T follicular helper cell (primary cell): ENCODE measurements at places on chromosomes 16 and 17.

- DNase-seq = no peak
Measured at GRCh38 chr17:44988044-44988942, 20.2 kb upstream of the C1QL1 start.

DNA sequence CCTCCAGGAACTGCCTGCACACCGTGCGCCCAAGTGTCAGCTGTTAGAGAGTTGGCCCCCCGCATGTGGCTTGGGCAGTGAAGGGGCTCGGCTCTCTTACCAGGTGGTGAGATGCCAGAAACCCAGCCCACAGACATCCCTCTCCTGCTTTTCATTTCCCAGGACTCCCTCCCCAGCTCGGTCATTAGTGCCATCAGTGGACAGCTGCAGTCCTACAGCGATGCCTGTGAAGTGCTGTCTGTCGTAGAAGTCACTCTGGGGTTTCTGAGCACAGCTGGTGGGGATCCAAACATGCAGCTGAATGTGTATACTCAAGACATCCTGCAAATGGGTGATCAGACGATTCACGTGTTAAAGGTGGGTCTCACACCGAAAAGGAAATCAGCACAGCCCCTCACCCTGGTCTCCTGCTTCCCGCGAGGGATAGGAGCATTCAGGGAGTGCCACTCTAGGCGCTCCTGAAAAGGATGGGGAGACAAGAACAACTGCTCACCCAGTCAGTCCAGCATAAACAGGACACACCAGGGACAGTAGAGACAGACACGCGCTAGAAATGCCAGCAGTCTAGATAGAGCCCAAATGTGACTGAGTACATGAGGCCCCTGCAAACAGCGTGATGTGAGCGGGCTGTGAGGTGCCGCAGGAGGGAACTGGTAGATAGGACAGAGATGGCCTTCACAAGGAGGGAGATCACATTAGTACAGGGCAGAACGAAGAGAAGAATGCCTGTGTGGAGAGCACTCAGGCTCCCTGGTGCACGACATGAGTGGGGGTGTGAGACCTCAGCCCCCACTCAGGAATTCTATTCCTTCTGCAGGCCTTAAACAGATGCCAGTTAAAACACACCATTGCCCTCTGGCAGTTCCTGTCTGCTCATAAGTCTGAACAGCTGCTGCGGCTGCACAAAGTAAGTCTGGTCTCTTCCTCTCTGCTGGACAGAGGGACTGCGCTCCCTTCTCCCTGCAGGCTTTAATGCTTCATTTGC, 25.7 kb upstream of the ENDOV start:
- no peak for DNase-seq

GRCh38 chr16:85026703-85027102, 892 bp upstream of the KIAA0513 start:
- DNase-seq = no peak

DNA sequence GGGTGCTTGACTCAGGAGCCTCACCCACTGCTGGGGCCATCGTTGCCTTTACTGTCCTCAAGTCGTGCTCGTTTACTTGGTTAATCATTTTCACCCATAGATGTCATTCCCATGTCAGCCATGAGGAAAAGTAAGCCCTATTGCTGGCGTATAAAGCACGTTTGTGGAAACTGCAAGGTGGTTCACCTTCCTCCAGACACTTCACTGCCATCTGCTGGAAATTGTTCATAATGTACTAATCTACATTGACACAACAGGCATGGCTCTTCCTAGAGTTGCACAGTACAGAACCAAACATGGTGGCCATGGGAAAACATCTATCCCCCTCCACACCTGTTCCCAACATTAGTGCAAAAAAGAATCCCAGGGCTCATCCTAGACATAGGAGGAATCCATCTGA, 116.6 kb downstream of the ZNF18 start:
- DNase-seq = no peak

- no peak for DNase-seq
Measured at GRCh38 chr17:47605011-47605410, 44.7 kb upstream of the KPNB1 start.

DNA sequence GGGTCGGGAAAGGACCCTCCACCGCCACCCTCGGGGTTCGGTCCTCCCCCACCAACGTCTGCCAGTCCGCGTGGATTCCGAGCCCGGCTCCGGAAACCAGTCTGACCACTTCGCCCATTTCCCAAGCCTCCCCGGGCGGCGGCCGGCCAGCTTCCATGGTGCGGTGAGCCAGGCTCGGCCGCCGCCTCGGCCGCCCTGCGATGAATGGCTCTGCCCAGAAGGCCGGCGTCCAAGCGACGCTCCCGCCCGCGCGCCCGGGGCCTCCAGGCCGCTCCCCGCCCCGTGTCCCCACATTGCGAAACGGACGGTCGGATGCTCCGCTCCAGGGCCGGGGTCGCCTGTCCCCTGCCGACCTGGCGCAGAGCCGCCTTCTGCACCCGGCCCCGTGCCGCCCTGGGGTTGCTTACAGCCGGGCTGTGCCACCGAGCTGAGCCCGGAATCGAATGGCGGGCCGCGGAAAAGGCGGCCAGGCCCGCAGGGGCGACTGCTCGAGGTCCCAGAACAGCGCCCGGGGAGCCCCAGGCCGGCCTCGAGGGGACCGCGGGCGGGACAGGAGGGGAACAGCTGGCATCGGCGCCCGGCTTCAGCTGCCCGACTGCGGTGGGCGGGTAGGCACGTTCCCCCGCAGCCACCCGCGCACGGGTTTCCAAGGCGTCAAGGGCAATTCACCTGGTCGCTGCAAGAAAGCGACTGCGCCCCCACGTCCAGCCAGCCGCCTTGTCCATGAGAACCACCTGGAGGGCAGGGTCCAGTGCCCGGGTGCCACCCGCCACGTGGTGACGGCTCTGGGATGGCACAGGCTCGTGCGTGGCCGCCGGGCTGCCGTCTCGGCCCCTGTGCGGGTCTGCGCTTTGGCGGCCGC, 18.3 kb upstream of the CBX8 start:
- no peak for DNase-seq

DNA sequence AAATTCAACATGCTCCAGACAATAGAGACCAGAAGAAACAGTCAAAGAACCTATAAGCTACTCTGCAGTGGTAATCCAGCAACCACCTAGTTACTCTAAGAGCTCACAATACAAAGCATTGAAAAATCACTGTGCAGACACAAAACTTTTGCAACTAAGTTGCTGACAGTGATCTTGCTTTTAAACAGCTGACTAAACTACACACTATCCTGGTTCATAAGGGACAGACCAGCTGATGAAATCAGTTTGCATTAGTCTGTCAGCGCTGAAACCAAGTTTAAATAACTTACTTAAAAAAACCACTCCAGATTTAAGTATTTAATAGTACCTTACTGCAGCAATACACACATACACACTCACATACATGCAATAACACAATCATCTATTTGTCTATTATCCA, 4.6 kb downstream of the VEZF1 start:
- DNase-seq = no peak

- no peak for DNase-seq
Measured at GRCh38 chr17:57275071-57275764, 18.9 kb downstream of the MSI2 start.

DNA sequence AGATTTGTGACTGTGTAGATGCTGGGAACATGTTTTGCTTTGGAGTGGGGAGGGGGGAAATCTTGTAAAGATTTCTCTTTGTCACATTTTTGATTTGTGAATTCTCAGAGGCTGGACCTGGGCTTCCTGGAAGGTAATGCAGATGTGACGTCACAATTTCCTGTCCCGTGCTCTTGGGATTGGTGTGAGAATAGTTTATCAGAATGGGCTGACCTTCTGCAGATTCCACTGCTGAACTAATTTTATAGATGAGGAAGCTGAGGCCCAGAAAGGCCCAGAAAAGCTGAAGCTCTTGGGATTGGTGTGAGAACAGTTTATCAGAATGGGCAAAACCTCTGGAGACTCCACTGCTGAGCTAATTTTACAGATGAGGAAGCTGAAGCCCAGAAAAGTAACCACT, 34.0 kb downstream of the HS3ST3B1 start:
- DNase-seq = no peak

- DNase-seq = no peak
Measured at GRCh38 chr17:42276609-42277341, 584 bp upstream of the STAT5B start.

GRCh38 chr17:35129154-35129972, 7.9 kb downstream of the FNDC8 start:
- no peak for DNase-seq

- DNase-seq = no peak
Measured at GRCh38 chr16:21260870-21261791, 17.0 kb downstream of the CRYM start.

GRCh38 chr16:88879788-88880055, 13.3 kb upstream of the PABPN1L start:
- DNase-seq = no peak

- DNase-seq = no peak
Measured at GRCh38 chr17:3976675-3977171, 12.5 kb upstream of the ATP2A3 start.

GRCh38 chr16:67235816-67236562, 9.1 kb downstream of the TMEM208 start:
- no peak for DNase-seq

- no peak for DNase-seq
Measured at GRCh38 chr17:49871211-49871610, 23.3 kb upstream of the TAC4 start.

- no peak for DNase-seq
Measured at GRCh38 chr17:12070561-12070960, 49.9 kb downstream of the MAP2K4 start.

GRCh38 chr16:12201216-12201615, 224.7 kb downstream of the SNX29 start:
- DNase-seq = no peak

DNA sequence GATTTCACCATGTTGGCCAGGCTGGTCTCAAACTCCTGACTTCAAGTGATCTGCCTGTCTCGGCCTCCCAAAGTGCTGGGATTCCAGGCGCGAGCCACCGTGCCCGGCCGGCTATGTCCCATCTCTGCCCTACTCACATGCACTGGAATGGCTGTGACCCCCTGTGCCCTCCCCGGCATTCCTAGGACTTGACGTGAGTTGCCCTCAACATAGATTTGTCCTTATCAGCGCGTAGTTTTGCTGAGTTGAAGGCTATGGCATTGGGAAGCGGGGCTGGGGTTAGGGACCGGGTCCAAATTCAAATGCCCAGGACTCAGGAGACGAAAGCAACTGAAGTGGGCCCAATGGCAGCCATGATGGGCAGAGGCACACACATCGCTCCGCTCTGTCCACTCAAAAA, 5.8 kb downstream of the UNC13D start:
- DNase-seq = no peak

- DNase-seq = no peak
Measured at GRCh38 chr16:72853575-72854266, 194.2 kb downstream of the ZFHX3 start.

DNA sequence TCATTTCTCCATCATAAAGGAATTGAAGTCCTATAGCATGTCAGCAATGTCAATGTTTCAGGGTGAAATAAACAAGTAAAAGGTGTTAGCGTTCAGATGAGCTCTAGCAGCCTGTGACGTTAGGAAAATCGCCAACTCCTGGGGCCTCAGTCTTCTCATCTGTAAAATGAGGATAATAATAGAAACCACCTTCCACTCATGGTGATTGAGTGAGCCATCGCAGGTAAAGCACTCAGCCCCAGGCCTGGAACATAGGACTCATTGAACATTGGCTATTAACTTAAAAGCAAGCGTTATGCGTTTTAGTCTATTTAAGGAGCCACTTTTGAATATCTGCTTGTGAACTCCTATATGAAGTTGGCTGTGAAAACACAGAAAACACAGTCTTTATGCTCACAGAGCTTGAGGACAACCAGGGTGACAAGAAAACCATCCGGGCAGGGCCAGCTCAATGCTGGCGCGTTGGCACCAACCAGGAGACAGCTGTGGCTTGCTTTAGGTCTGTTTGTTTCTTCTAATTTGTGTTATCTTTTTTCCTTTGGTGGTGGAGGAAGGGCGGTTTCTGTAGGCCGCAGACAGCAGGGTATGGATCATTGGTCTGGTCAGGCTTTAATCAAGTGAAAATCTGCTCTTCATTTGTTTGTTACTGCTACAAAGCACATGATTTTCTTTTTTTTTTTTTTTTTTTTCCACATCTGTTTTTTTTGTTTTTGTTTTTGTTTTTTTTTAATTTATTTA, 35.7 kb upstream of the MED9 start:
- DNase-seq = no peak

DNA sequence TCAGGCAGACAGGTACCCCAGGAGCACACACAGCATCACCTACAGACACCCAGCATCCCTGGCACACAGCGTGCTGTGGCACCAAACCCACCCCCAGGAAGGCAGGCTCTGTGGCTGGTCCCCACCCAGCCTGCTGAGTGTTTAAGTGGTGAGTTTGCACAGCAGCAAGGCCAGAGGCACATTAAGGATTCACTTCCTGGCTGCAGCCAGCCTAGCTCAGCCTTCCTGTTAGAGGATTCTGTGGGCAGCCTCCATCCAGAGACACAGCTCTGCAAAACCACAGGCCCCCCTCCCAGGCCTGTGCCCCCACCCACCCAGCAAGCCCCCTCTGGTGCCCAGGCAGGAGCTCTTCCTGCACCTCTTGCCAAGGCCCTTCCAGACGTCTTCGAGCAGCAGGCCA, 36.1 kb upstream of the PHB1 start:
- no peak for DNase-seq

GRCh38 chr17:1880851-1881630, 51.2 kb downstream of the RPA1 start:
- DNase-seq = no peak

DNA sequence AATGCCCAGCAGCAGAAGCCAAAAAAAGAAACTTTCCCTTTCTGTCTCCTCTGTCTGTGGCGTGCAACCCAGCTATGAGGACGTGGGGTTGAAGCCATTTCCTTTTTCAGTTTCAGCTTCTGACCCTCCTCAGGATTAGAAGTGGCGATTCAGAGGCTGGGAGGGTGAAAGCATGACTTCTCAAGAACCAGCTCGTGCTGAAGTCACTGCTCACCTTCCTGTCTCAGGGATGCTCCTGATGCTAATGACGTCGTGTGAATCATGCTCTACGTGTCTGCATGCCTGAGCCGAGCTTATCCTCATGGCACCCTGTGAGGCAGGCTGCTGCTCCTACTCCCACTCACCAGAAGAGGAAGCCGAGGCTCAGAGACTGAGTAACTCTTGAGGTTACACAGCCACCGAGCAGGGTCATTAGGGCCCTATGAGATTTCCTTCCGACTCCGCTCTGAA, 5.7 kb upstream of the LPO start:
- no peak for DNase-seq

DNA sequence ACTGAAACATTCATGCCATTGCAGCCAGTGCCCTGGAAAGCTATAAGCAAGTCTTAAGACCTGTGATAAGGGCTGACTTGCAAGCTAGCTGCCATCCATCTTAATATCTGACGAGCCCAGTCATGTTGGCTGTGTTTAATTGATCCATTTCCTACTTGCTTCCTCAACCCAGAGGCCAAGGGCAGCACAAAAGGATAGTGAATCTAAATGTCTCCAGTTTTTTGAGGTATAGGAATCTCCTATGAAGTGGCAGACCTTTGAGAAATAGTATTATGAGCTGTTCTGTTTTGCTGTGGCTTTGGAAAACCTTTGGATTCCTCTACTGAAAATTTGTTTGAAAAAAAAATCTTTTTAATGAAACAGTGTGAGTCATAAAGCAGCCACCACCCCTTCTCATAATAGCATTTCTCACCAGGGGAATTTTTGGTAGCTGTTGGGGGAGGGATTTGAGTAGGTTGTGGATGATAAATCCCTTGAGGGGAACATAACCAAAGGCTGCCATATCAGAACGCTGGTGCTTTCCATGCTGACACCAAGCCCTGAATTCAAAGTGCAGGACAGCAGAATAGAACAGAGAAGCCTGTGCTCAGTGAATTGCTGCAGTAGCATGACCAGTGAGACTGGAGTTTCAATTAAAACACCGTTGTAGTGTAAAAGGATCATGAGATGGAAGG, 12.9 kb downstream of the ZNRF1 start:
- peak; percentile 7 for DNase-seq
